ENCODE measurements at places on chromosomes 1 and 21.

- DNase-seq, result no peak
Measured at GRCh38 chr1:219928791-219929118, 398 bp upstream of the SLC30A10 start.

GRCh38 chr21:17679002-17679600, 66.4 kb upstream of the BTG3 start:
- DNase-seq, result no peak

DNA sequence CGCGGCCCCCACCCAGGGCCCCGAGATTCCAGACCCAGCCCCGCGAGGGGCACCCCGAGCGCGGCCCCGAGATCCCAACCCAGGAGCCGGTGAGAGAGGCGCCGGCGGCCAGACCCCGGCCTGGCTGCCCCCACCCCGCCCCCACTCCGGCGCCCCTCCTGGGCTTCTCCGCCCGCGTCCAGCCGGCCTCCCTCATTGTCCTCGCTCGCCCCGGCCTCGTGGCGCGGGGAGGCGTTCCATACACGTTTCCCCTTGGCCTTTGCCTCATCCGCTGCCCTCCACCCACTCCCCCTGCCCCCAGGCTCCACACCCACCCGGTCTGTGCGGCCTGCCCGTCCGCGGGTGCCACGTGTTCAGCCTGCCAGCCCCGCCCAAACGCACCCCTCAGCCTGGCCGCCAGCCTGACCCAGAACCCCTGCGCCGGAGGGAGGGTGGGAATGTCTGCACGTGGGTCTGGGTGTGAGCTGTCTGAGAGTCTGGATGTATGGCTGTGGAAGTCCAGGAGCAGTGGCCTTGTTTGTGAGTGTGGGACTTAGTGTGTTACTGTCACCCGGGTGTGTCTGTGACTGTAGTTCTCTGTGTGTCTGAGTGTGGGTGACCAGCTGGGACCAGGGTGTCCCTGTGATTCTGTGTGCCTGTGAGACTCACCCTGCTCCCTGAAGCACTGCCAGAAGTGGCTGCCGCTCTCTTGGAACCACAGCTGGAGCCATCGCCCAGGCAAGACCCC, 681 bp downstream of the B4GALT2 start:
- DNase-seq, result no peak

DNA sequence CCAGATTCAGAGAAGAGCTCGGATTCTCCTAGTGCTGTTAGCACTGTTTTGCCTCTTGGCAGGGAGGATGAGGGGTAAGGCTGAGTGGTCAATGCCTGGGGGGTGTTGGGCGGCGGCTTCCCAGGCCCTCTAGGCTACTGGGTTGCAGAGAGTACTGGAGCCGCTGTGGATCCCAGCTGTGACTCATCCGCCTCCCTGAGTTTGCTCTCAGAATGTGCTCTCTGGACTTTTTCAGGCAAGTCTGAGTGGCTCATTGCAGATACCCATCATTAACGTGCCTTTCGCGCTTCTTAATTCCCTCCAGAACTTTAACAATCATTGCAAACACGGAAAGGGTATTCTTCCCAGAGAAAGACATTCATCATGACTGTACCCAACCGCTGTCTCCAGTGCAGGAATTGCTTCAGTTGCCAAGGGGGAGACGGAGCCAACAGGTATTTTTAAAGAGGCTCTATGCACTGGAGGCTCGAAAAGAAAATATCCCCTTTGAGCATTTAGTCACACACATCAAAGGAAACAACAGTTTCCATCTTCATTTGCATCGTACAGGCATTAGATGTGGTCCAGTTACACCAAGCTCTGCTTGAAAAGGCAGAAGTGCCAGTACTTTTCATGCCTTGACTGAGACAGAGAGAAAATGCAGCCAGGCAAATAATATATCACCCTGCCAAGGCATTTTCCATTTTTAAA, 14.4 kb upstream of the CAMTA1 start:
- no peak for DNase-seq

GRCh38 chr21:17467392-17467791, 45.5 kb upstream of the CXADR start:
- DNase-seq, result no peak

DNA sequence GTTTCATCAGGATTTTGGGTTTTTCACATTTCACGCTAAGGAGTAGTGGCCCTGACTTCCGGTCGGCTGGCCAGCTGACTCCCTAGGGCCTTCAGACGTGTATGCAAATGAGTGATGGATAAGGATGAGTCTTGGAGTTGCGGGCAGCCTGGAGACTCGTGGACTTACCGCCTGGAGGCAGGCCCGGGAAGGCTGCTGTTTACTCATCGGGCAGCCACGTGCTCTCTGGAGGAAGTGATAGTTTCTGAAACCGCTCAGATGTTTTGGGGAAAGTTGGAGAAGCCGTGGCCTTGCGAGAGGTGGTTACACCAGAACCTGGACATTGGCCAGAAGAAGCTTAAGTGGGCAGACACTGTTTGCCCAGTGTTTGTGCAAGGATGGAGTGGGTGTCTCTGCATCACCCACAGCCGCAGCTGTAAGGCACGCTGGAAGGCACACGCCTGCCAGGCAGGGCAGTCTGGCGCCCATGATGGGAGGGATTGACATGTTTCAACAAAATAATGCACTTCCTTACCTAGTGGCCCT, 23.1 kb upstream of the TNFRSF1B start:
- DNase-seq, result no peak

DNA sequence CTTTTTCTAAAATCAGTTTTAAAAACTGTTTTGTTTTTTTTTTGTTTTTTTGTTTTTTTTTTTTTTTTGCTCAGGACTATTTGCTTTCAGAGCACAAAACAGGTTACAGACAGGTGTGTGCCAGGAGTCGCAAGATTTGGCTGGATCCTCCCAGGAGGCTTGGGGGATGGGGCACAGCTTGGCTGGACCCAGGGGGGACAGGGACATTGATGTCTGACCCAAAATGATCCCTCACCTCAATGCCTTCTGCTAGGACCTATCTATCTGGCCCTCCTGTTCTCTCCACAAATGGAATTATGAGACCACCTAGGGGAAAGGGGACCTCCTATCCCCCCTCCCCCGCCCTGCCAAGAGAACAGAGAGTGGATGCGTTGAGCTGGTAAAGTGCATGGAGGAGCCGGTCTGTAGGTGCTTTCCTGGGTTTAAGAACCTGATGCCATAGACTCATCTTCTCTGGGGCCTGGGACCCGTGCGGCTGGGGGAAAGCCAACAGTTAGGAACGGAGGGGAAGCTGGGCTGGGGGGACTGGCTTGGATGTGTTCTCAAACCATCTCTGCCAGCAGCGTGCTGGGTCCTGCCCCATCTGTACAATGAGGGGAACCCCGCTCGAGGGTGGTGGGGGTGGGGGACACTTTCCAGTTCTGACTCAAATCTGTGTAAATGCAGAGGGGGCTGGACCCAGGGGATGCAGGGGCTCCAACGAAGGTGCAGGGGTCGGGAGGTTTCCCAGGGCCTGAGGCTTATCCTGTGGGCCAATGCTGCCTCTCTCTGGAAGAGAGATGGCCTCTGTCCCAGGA, 28.9 kb downstream of the RUNX3 start:
- DNase-seq, result no peak

GRCh38 chr21:43826623-43826974, 37.2 kb downstream of the RRP1 start:
- DNase-seq, result no peak

GRCh38 chr1:236009191-236009590, 55.7 kb downstream of the NID1 start:
- DNase-seq, result no peak

DNA sequence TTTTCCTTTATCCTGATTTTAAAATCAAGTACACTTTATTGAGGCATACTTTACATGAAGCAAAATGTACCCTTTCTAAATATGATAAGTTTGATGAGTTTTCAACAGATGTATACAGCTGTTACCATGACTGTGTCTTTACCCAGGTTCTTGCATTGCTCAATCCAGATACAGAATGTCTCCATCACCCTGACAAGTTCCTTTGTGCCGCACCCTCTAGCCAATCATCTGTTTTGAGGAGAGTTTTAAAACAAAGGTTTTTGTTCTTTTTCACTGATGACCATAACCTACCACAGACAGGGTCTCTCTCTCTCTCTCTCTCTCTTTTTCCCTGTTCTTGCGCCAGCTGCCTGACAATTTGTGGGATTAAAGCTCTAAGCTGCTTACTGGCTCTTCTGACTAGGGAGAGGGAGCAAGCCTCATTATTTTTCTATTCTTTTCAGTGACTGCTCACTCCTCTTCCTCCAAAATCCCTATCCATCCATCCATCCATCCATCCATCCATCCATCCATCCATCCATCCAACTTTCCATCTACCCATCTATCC, 1.2 kb upstream of the KCNE1 start:
- no peak for DNase-seq

- DNase-seq, result no peak
Measured at GRCh38 chr1:82161700-82162141, 361.0 kb downstream of the ADGRL2 start.

DNA sequence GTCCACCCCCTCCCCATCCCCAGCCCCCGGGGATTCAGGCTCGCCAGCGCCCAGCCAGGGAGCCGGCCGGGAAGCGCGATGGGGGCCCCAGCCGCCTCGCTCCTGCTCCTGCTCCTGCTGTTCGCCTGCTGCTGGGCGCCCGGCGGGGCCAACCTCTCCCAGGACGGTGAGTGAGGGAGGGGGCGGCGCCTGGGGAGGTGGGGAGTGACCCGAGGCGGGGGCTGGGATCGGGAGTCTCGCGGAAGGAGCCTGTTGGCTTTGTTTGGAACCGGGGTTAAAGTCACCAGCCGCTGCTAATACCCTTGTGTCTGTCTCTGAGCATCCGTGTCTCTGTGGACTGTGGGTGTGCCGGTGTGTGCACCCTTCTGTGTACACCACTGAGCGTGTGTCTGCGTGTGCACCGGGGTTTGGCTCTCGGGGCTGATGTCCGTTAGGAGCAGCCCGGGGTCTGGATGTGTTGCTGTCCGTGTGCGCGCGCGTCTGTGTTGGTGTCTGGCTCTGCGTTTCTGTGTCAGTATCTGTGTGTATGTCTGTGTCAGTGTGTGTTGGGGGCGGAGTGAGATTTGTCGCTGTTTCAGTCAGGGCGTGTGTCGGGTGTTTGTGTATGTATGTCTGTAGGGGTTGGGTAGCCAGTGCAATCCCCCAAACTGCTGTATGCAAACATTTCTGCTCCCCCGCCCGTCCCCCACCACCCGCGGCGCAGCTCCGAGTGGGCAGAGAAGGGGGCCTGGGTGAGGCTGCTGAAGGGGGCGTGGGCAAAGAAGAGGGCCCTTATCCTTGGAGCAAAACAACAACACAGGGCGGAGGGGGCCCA, 480 bp downstream of the CADM3 start:
- no peak for DNase-seq

GRCh38 chr1:76292418-76293184, 218.1 kb downstream of the ST6GALNAC3 start:
- no peak for DNase-seq

GRCh38 chr1:93728480-93729131, 47.0 kb upstream of the BCAR3 start:
- no peak for DNase-seq

DNA sequence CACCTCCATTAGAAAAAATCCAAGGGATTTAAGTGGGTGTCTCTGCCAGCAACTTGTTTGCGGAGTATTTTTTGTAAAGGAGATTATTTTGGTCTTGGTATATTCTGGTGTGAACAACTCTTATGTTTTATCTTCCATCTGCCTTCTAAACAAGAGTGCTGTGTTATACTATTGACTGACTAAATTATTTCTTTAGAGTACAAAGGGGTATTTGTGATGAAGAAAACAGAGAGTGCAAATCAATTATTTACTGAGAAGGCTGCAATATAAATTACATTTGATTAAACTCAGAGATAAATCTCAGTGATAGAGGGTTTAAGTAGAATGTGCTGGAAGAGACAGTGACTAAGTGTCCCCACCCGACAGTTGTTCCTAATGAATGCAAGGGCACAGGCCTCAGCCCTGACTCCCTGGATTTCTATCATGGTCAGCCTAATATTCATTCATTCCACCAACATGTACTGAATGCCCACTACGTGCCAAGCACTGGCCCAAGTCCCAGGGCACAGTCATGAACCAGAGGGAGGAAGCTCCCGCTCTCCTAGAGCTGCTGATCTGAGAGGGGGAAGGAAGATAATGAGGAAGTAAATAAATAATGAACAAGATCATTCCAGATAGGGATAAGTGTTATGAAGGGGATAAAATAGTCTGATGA, 196.9 kb upstream of the C8B start:
- DNase-seq, result no peak

DNA sequence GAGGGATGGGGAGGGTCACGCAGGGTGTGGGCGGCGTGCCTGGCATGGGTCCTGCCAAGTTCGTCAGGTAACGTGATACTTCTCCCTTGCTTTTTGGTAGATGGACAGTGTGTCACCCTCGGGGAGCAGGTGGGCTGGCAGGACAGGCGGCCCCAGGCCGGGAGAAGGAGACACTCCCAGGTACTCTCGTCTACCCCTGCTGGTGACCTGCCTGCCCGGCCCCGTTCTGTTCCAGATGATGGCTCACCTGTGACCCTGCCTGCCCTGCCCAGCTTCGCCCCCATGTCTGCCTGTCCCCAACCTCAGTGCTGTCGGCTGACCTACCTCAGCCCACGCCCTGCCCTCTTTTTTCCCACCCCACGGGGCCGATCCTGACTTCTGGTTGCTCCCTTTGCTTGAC, 144.7 kb downstream of the PCBP3 start:
- no peak for DNase-seq

DNA sequence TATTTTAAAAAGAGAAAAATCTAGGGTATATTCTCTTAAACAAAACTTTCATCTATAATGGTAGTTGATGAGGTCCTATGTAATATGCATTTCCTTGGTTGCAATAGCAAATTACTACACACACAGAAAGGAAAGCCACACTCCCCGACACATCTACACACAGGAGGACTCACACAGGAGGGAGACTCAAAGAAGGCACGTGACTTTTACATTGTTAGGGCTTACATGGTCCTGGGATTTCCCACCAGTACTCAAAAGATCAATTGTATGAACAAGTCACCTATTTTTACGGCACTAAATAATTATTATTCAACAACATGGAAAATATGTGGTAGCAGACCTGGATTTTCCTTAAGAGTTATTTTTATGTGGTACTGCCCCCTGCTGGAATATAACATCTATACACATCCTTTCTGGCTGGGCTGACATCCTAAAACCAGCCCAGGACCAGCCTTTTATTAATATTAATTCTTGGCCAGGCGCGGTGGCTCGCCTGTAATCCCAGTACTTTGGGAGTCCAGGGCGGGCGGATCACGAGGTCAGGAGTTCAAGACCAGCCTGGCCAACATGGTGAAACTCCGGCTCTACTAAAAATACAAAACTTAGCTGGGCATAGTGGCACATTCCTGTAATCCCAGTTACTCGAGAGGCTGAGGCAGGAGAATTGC, 33.9 kb upstream of the LGALS8 start:
- DNase-seq, result no peak

DNA sequence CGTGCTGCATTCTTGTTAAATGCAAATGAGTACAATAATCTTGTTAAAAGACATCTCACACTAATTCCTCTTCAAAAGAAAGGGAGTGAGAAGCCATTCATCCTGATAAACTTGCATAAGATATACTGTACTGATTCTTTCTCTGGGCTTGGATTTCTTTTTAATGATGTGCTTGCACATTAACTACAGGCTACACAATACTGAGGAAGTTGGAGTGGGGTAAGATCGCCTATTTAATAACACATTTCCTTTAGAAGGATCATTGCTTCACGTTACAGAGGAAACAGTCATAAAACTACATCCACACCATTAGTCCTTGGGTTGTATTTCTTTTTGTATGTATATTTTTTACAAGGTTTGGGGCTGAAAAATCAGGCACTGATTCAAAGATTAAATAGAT, 36.6 kb downstream of the NRIP1 start:
- DNase-seq, result no peak

- no peak for DNase-seq
Measured at GRCh38 chr1:150498342-150498741, 9.6 kb upstream of the ECM1 start.

All from stimulated activated CD4-positive, alpha-beta T cell treated with anti-CD3 and anti-CD28 coated beads, Interleukin-1b, Interleukin-23, amount 100 ng/mL, for 24 hours (primary cell).